ENCODE measurements at places on chromosomes 7 and 10.

DNA sequence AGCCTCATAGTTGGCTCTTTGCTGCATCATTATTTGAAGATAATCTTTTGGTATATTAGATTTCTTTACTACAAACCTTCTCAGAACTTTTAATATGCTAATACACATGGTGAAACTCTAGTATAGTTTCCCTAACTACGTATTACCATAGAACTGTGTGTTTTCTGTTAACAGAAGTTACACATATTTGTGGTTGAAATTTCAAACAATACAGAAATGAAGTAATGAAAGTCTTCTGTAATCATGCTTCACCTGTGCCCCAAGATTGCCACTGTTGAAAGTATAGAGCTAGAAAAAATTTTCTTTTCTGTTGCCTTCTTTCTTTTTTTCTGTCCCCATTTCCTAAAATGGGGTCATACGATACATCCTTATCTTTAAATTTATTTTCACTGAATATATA is 9.1 kb downstream of the BMPR1A start:
- DNase-seq = no peak

DNA sequence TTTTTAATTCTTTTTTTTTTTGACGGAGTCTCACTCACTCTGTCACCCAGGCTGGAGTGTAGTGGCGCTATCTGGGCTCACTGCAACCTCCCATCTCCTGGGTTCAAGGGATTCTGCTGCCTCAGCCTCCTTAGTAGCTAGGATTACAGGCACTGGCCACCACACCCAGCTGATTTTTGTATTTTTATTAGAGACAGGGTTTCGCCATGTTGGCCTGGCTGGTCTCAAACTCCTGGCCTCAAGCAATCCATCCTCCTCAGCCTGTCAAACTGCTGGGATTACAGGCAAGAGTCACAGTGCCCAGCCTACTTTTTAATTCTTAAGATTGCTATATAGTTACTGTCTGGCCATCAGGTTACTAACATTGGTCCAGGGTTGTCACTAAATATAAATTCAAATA is 59.6 kb downstream of the ZNF277 start:
- DNase-seq = no peak

DNA sequence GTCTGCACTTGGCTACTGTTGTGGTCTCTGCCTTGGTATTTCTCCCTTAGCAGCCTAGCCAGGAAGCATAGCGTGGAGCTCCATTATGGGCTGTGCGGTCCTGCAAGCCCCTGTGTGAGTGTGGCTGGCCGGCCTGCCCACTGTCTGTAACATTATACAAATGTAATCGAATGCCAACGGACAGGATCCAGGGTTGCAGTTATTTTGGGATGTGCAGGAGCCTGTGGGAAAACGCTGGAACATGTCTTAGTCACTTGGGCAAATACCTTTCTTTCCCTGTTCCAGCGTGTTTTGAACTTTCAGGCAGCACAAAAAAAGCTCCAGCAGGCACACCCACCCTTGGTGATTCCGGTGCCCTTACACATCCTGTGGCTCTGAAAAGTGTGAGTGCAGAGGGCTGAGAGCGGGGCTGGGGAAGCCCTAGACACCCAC is 29.5 kb downstream of the BAG3 start:
- DNase-seq = no peak

- DNase-seq = peak; percentile 73
Measured at GRCh38 chr10:78047314-78047891, 13.7 kb downstream of the RPS24 start.

GRCh38 chr7:45606931-45607330 is 32.8 kb downstream of the ADCY1 start:
- DNase-seq = no peak

DNA sequence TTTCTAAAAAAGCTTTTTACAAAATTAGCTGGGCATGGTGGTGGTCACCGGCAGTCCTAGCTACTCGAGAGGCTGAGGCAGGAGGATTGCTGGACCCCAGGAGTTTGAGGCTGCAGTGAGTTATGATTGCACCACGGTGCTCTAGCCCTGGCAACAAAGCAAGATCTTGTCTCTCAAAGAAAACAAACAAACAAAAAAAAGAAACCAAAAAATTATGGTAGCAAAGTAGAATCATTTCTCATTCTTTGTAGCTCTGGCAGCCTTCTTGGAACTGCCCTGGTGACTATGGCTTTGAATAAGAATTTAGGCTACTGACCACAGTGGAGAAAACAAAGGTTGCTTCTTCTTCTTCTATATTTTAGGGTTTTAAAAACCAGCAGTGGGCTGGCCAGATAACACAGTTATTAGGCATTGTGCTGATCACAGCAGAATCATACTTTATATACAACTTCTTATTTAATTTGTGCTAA is 41.9 kb upstream of the PRKAR2B start:
- DNase-seq = no peak

DNA sequence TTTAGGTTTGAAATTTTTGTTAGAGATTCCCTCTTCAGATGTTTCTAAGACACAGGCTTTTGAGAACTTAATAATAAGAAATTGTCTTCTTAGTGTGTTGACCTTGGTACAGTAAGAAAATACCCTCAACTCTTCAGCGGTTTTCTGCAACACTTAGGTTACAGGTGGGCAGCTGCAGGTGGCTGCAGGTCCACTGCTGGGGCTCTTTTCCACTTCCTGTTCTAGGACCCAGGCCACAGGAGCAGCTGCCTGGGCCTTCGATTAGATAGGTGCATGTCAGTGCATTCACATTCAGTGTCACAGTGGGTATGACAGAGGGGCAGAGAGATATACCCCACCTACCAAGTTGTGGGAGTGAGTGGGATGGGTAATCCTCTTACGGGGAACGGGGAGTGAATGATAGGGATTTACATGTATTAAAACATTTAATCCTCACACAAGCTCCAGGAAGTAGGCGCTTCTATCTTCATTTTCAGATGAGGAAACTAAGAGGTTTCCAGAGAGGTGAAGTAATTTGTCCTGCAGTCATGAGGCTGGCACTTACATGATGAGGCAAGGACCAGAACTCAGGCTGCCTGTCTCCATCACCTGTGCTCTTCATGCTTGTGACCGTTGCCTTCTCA is 20.2 kb upstream of the SUV39H2 start:
- DNase-seq = no peak

DNA sequence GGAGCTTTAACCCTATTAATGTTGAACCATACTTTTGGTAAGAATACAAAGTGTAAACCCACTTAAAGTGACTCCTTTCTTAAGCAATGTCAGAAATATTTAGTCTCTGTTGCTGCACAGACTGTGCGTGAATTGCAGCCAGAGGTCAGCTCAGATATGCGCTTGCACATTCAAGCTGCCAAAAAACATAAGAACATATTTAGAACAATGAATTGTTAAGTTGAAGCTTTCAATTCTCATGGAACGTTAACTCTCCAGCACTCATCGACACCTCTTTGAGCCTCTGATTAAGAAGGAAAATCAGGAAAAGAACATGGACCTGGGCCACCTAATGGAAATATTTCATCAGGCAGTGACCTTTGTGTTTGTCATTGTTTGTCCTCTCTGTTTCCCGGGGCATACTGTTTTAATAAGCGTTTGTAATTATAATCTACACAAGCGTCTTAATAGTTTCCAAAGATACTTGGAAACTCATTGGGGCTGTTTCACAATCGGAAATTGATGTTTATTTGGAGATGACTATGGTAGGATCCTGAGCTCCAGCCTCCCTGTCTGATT is 193.0 kb upstream of the CELF2 start:
- peak; percentile 21 for DNase-seq

DNA sequence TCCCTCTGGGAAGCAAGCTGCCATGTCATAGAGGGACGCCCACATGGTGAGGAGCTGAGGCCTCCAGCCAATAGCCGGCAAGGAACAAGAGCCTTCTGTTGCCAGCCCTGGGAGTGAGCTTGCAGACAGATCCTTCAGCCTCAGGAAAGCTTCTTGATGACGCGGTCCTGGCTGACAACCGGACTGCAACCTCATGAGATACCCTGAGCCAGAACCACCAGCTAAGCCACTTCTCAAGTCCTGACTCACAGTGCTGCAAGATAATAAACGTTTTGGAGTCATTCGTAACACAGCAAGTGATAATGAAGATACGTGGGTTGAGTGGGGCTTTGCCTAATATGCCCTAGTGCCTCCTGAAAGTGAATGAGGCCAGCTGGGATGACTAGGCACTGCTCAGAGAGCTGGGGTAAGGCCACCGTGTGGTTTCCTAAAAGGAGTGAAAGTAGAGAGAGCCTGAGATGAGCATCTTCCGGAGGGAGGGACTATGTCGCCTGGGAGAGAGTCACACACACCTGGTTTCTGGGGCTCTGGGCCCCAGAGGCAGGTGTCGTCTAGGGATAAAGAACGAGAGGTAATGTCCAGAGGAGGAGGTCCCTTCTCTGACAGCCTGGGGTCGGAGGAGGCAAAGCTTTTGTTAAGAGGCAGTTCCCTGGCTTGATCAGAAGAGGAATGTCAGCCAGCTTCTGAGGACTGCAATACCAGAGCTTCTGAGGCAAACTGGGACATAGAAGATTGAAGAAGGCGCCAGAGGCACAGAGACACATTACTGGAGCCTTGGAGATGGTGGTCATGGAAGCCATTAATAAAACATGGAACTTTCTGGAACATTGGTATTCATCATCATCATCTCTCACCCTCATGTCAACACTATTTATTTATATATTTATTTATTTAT is 53.6 kb downstream of the PYROXD2 start:
- peak; percentile 90 for DNase-seq

- no peak for DNase-seq
Measured at GRCh38 chr7:73770860-73771670, 995 bp upstream of the CLDN3 start.

DNA sequence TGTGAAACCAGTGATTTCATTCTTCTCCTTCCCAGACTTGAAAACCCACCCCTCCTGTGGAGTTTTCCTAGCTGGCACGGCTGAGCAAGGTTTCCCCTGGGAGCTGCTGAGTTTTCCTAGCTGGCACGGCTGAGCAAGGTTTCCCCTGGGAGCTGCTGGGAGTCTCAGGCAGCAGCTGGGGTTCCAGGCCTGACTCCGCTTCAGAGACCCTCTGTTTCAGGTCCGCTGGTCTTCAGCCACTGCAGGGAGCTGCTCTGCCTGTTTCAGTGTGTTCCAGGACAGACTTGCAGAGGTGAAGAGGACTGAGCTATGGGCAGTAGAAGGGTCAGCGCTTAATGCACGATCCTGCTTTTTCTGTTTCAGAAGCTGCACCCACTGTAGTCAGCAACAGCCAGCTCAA is 104.9 kb downstream of the XRCC2 start:
- no peak for DNase-seq

DNA sequence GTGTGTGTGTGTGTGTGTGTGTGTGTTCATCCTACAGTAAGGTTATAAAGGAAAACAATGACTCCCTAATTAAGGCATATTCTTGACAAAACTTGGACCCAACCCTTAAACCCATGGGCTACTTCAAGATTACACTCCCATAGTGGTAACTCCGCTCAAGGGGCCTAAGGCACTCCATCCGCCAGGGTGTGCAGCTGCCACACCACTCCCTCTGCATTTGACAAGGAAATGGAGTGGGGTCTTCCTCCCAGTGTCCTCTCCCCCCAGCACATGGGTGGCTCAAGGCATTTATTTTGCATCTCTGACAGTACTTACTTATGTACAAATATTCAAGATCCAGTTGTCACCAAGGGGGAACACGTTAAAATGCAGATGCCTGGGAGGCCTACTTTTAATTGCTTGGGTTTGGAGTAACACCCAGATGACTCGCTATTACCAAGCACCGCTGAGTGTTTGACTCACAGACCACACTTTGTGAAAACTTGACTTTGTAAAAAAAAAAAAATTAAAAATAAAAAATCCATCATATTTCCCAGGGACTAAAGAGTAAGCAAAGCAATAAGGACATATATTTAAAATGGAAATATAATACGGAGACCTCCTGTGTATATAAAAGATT is 53.0 kb upstream of the AGR3 start:
- DNase-seq = no peak

GRCh38 chr10:76764177-76764576 is 873.4 kb downstream of the KCNMA1 start:
- no peak for DNase-seq

GRCh38 chr7:107689553-107689952 is 28.9 kb downstream of the SLC26A4 start:
- DNase-seq = no peak

- no peak for DNase-seq
Measured at GRCh38 chr7:47392241-47392759, 189.6 kb downstream of the TNS3 start.

DNA sequence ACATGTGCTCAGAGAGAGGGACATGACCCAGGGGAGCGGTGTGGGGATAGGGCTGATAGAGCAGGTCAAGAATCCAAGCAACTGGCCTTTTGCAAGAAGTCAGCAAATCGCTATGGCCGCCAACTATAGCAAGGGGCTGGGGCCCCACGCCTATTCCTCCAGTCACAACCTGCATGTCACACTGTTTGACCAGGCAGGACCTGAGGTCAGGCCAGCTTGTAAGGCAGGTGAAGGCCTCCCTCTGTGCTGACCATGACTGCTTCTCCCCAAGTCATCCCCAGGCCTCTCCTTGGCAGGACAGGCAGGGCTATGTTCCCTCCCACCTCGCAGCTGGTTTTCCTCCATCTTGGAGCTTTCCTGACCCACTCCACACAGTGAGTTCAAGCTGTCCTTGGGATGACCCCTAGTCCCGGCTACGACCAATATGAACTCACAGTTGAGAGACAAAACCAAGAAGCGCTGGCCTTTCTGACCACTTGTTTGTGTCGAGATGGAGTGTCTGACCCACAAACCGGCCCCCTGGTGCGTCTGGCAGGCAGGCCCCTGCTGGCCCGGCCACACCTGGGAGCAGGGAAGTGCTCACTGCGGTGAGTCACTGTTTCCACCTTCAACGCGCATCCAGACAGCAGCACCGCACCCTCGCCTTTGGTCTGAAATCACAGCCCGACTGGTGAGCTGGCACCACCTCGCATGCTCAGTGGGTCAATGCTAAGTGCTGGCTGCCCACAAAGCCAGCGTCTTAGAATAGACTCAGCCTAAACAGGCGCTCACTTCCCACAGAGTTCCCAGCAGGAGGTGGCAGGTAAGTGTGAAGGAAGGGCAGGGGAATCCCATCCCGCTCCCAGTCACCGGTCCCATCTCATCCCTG is 81.4 kb downstream of the VWA2 start:
- no peak for DNase-seq

DNA sequence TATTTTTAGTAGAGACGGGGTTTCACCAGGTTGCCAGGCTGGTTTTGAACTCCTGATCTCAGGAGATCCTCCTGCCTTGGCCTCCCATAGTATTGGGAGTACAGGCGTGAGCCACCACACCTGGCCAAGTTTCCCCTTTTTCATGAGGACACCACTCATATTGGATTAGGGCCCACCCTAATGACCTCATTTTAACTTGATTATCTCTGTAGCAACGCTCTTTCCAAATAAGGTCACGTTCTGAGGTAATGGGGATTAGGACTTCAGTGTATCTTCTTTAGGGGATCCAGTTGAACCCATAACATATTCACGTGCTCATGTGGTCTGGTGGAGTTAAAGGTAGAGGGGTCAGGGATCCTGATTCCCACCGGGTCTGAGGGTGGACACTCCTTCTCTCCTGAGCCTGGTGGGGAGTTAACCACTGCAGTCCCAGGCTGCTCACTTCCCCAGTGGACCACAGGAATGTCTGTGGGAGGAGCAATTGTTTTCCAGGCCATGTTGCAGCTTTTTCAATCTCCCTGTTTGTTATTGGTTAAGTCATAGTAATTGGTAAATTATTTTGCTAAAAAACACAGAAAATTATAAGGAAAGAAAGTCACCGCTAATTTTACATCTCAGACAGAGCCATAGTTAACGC is 130.5 kb downstream of the GRK5 start:
- DNase-seq = no peak
